ENCODE measurements at places on chromosomes 5 and 9.

DNA sequence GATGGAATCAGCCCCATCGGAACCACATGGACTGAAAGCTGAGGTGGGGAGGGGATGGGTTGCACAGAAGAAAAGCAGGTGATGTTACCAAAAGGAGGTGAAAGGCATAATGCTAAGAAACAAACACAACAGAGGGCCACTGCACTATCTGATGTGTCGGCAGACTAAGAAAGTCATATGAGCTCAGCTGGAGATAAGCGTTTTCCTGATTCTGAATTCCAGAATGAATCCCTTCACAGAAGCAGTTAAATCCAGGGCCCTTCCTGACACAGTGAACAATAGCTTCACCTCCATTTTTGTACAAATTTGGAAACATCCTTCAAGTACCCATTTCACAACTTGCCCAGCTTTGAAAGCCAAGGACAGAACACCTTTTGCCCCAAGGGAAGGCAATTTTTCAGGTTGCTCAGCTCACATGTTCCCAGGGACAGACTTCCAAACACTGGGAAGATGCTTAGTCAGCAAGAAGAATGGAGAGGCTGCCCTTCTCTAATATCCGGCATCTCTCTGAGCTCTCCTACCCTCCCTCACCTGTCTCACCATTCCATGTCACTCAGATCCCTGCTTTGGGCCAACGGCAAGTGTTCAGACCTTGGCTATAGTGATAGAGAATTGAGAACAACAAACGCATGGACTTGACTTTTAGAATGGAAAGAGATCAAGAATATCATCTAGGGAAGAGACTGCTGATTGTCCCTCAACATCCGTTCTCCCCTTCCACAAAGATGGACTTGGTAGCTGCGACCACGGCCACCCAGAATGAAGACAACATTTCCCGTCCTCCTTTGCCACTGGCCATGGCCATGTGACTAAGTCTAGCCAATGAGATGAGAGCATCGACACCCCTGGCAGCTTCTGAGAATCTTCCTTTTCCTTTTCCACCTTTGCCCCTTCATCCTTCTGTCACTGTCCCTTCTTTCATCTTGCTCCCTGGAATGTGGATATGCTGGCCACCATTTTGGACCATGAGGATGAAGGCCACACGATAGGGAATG is 68.6 kb upstream of the IL17B start:
- DNase-seq: no peak

DNA sequence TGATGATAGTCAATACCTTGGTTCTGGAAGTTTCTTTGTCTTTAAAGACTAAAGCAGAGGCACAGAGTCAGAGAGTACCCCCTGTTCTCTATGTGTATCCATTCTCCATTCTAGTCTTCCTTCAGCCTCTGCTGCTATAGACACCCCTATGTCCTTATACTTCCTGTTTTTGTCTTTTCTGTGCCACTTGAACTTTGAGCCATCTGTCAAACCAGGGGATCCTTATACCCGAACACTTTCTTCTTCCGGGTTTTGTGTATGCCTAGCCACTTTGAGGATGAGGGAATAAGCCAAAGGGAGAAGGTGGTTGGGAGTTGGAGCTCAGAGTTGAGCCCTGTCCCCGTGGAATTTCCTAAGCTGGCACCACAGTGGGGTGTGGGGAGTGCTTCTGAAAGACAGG is 61.1 kb upstream of the IL6ST start:
- no peak for DNase-seq

GRCh38 chr9:88974641-88975040 is 16.6 kb upstream of the S1PR3 start:
- DNase-seq: no peak

- DNase-seq: no peak
Observed at GRCh38 chr5:123720955-123721354, 209.0 kb downstream of the CSNK1G3 start.

- no peak for DNase-seq
Observed at GRCh38 chr9:137956688-137957385, 79.3 kb downstream of the CACNA1B start.

DNA sequence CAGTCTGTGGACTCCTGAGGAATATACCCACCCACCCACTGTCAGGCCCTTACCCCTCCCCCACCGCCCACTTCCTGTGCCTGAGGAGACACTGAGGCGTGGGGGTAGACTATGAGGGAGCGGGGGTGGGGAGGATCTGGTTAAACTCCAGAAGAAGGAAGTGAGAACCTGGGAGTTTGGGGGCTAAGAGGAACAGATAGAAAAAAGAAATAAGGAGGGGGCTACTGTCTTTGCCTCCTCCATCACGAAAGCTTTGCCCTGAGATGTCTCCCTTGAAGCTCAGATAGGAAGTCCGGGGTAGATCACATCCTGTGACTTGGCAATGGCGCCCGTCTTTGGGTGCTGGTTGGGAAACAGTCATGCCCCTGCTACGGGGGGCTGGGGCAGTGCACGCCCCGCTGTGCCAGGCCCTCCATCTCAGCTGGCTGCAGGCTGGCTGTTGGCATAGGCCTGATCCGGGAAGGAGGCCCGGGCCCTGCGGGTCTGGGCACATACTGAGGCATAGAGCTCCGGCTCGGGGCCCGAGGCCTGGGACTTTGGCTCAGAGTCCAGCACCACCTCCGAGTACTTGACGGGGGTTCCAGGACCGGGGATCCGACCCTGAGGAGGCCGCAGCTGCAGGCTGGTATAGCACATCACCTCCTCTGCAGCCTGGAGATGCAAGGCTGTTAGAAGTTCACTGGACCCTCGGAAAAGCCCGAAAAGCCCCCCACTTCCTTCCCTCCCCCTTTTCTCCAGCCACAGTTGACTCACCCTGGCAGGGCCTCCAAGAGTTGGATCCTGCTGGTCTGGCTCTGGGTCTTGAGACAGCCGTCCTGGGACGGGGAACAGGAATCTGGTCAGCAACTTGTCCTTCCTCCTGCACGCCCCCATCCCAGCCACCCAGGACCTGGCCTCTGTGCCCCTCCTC is 1.0 kb downstream of the SIT1 start:
- peak; percentile 36 for DNase-seq

- DNase-seq: peak; percentile 73
Observed at GRCh38 chr5:91381774-91382359, 1.2 kb downstream of the ARRDC3 start.

GRCh38 chr9:107739601-107740082 is 250.1 kb upstream of the KLF4 start:
- DNase-seq: no peak

- DNase-seq: no peak
Observed at GRCh38 chr9:109923806-109924205, 143.8 kb downstream of the PALM2AKAP2 start.

DNA sequence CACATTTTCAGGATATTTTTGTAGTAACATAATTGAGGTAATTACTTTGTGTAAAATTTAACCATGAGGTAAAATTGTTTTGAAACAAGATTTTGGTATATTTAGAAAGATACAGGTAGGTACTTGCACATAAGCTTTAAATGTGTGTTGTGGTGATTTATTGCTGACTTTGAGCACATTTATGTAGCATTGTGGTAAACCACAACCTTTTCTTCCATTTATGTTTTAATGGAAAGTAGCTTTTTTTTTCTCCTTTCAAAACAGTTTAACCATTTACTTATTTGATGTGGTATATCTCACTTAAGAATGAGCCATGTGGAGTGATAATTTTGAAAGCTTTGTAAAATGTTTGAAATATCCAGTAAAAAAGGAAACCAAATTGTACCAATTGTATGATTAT is 35.6 kb downstream of the FCHO2 start:
- no peak for DNase-seq

DNA sequence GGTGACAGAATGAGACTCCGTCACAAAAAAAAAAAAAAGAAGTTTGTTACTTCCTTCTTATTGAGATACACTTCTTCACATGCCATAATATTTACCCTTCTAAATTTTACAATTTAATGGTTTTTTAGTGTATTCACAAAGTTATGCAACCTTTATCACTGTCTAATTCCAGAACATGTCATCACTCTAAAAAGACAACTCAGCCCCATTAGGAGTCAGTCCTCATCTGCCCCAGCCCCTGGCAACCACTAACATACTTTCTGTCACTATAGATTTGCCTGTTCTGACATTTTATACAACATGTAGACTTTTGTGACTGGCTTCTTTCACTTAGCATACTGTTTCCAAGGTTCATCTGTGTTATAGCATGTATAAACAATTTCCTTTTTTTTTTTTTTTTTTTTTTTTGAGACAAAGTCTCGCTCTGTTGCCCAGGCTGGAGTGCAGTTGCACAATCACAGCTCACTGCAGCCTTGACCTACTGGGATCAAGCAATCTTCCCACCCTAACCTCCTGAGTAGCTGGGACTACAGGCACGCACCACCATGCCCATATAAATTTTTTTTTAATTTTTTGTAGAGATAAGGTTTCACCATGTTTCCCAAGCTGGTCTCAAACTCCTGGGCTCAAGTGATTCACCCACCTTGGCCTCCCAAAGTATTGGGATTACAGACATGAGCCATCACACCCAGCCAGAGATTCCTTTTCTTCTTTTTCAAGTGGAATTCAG is 18.0 kb downstream of the AQP3 start:
- DNase-seq: no peak

GRCh38 chr9:18122171-18122570 is 351.8 kb upstream of the ADAMTSL1 start:
- no peak for DNase-seq

DNA sequence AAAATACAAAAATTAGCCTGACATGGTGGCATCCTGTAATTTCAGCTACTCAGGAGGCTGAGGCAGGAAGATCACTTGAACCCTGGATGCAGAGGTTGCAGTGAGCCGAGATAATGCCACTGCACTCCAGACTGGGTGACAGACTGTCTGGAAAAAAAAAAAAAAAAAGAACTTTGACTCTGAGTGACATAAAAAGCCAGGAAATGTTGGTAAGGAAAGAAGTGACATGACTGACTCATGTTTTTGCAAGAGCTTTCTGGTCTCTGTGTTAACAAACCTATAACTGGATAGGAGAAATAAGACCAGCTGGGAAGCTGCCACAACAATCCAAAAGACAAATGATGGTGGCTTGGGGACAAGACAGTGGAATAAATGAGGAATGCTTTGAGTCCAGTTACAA is 272.1 kb downstream of the HINT1 start:
- DNase-seq: no peak

GRCh38 chr9:4592886-4593285 is 69.2 kb upstream of the PLPP6 start:
- DNase-seq: no peak

GRCh38 chr5:132411304-132412013 is 41.9 kb downstream of the SLC22A5 start:
- DNase-seq: peak; percentile 32

DNA sequence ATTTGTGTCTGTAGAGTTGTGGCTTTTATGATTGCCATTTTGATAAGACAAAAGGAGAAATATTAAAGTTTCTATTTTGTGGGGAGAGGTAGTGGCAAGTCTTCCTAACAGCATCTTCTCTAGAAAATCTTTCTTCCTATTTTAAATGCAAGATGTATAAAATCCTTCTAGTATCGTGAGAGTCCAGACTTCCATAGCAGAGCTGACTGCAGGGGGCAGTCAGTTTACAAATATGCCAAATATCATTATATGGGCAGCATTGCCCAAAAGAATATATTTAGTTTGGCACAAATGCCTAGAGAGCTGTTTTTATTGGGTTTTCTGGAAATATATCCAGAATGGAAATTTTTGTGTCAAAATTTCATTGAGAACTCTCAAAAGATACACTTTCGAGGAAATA is 82.1 kb upstream of the ALDH1A1 start:
- DNase-seq: no peak

DNA sequence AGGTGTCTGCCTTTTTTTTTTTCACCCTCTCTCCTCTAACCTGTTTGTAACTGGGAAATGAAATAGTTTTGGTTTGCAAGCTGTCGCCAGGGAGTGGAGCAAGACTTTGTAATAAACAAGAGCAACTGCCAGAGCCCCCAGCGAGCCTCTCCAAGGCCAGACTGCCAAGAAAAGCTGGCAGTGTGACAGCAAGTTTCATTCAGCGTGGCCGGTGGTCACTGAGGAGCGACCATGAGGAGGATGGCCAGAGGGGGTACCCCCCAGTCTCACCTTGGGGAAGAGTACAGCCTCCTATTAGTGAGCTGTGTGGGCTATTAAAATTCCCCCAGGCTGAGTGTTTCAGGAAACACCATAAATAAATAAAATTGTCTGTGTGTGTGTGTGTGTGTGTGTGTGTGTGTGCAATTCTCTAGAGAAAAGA is 49.9 kb downstream of the ZFAND5 start:
- DNase-seq: no peak

GRCh38 chr5:33801292-33801691 is 90.5 kb downstream of the ADAMTS12 start:
- DNase-seq: no peak

DNA sequence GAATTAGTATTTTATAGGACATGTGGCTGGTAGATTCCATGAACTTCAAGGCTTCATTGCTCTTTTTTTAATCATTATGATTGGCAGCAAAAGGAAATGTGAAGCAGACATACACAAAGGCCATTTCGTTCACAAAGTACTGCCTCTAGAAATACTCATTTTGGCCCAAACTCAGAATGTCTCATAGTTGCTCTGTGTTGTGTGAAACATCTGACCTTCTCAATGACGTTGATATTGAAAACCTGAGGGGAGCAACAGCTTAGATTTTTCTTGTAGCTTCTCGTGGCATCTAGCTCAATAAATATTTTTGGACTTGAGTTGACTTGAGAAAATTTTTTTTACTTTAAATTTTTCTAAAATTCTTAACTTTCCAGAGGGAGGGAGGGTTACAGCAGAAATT is 12.4 kb downstream of the KCNV2 start:
- no peak for DNase-seq

DNA sequence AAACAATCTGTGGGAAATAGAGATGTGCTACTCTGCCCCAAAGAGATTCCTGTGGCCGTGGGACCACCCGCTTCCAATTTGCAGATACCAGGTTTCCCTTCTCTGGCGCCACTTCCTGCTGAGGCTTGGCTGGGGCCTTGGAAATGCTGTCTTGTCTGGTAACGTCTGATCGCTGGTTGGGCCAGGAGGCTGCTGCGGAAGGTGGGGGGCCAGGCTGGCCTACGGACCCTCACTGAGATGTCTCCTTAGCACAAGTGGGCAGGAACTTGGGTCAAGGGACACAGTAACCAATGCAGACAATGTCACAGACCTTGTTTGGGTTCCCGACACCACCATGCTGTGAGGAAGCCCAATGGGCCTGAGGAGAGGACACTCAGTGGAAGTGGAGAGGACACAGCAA is 31.7 kb upstream of the IRX4 start:
- DNase-seq: no peak

DNA sequence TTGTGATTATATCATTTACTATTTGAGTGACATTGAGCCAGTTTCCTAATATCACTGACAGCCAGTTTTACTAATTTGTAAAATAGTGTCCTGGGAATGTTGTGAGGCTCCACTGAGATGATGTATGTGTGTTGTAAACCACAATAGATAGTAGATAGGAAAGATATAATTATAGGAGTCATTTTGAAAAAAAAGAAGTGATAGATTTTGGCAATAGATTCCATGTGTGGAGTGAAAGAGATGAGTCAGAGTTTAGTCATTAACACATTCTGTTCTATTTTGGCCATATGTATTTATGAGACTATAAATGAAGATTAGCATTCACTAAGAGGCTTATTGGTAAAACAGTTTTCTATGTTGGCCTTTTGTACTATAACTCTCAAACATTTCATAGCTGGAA is 388.2 kb downstream of the FAM170A start:
- no peak for DNase-seq

All from stimulated activated naive CD4-positive, alpha-beta T cell treated with Interleukin-2 at 50 U/mL for 16 hours (primary cell).